ENCODE measurements at places on chromosomes 16 and 17.

DNA sequence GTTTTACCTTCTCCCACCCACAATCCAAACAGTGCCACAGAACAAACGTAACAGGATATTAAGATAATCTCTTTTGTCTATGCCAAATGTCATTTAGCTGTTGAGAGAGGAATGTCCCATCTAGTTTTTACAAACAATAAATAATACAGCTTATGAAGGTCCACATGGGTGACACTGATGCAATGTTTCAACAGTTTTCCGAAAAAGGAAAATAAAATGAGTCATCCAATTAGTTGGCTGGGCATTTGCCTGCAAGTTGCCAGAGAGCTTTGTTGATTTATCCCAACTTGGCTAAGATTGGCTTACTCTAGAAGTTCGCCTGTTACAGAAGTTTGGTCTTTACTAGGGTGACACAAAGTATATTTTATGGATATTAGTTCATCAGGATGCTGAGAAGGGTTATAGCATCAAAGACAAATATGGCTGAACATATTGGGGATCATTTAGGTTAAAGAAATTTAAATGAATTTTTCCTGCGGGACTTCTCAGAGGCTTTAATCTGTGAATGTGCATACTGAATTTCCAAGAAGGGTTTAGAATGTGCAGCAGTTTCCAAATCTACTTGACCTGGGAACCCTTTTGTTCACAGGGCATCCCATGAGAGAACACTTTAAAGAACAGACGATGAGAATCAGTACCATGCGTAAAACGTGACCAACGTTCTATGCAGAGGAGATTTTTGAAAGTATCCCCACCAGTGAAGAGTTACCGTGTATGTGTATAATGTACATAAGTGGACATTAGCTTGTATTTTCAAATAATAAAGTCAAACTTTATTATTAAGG is 73.1 kb downstream of the CDH13 start:
- no peak for DNase-seq

- DNase-seq, result no peak
Observed at GRCh38 chr16:35391328-35391727, 1931.9 kb downstream of the TP53TG3F start.

GRCh38 chr17:41773190-41773588 is 13.3 kb downstream of the JUP start:
- no peak for DNase-seq

- DNase-seq, result peak; percentile 9
Observed at GRCh38 chr16:29862383-29862883, 593 bp downstream of the CDIPT start.

GRCh38 chr16:27748868-27749546 is 199.1 kb downstream of the KATNIP start:
- no peak for DNase-seq

DNA sequence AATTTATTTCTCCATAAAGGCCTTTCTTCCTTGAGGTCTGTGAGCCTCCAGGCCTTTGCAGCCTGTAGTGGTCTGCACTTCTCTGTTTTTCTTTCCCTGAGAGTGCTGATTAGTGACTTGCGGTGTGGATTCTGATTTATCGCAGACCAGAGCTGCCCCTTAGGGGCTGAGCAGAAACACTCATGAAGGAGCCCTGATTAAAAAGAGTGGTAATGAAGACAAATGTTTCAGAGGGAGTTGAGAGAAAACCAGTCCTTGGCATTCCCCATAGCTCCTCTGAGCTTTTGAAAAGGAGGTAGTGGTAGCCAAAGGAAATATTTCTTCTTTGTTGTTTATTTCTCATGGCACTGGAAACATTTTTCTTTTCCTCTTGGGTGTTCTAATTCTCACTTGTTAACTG is 268.1 kb upstream of the TBX2 start:
- no peak for DNase-seq

GRCh38 chr16:80546249-80546648 is 5.5 kb downstream of the DYNLRB2 start:
- no peak for DNase-seq

GRCh38 chr16:84874004-84874435 is 54.2 kb downstream of the CRISPLD2 start:
- DNase-seq, result no peak

DNA sequence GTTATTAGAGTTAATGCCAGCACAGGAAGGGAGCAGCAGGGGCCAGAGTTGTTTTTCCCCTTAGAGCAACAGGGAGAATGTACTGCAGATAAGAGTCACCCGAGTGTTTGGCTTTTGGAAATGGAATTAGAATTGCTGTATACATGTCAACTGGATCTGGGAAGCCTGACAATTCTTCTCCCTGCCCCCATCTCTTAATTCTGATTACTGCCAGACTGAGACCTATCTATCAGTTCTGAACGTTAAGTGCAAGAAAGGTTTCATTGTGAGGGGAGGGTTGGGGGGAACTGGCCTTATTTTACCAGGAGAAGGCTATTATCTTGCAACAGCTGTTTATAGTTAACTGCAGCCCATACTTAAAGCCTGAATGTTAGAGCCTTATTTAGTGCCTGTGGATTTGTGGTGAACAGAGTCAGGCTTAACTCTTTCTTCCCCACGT is 424.5 kb upstream of the CDH11 start:
- no peak for DNase-seq

- DNase-seq, result no peak
Observed at GRCh38 chr16:17019366-17019765, 451.4 kb downstream of the XYLT1 start.

DNA sequence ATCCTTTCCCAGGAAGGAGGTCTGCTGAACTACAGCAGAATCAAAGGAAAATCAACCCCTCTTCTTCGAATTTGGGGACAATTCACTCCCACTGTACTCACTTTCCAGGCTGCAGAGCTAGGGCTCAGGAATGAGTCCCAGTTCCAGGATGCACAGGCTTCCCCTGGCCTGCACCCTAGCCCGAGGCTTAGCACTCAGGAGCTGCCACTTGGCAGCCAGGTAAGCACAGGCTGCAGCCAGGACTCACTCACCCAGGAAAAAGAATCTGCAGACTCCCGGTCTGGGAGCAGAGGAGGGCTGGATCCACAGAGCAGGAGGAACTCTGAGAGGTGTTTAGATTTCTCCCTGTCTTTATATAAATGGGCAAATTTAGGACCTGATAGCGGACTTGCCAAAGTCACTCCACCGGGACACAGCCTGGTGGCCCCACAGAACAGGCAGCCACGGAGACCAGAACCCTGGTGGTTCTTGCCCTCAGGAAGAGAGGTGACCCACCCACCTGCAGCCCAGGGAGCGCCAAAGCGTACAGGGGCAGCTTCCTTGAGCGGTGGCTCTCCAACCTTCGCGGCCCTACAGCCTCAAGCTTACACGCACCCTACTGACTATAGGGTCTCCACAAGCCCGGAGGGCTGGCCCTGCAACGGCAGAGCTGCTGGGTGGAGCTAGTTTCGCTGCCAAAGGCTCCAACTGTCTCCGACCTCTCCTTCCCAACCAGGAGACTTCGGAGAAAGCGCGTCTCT is 4.8 kb downstream of the CBLN1 start:
- peak; percentile 50 for DNase-seq

- no peak for DNase-seq
Observed at GRCh38 chr17:17765359-17766076, 71.3 kb downstream of the SREBF1 start.

DNA sequence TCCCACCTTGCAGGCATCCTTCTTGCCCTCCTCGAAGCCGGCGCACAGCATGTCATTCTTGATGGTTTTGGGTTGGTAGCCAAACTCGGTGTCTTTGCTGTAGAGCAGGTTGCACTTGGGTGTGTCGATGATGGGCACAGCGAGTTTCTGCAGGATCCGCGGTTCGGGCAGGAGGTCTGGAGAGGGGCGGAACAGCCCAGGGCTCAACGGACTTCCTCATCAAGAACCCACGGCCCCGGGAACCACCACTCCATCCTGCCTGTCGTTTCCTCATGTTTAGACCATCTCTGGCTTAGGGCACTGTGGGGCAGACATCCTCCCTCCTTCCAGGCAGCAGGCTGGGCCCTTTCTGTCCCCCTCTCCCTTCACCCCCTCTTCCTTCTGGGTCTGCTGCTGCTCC is 6.5 kb downstream of the PRSS27 start:
- DNase-seq, result no peak

GRCh38 chr16:77157346-77158058 is 33.5 kb upstream of the MON1B start:
- DNase-seq, result no peak

DNA sequence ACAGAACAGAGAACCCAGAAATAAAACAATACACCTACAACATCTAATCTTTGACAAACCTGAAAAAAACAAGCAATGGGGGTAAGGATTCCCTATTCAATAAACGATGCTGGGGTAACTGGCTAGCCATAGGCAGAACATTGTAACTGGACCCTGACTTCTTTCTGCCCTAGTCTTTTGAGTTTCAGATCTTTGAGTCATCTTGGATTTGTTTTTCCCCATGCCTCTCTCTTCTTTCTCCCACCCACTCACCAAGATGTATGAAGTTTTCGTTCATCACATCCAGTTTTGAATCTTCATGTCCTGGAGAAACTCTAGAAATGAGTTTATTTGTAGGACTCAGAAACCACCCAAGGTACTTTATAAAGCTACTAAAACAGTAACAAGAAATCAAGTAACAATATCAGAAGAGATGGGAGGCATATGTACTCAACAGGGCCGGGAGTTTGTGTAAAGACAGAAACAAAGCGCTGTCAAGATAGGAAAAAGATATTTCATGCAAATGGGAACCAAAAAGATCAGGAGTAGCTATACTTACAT is 39.0 kb downstream of the HSD17B2 start:
- DNase-seq, result no peak

DNA sequence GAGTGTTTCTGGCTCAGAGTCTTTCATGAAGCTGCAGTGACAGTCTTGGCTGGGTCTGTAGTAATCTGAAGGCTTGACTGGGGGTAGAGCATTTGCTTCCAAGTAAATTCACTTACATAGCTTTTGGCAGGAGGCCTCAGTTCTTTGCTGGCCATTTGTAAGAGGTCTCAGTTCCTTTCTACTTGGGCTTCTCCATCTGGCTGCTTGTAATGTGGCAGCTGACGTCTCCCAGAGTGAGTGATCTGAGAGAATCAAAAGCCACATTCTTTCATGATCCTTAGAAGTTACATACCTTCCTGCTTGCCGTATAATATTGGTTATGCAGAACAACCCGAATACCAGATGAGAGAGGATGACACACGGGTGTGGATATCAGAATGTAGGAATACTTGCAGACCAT is 39.8 kb downstream of the NF1 start:
- no peak for DNase-seq

DNA sequence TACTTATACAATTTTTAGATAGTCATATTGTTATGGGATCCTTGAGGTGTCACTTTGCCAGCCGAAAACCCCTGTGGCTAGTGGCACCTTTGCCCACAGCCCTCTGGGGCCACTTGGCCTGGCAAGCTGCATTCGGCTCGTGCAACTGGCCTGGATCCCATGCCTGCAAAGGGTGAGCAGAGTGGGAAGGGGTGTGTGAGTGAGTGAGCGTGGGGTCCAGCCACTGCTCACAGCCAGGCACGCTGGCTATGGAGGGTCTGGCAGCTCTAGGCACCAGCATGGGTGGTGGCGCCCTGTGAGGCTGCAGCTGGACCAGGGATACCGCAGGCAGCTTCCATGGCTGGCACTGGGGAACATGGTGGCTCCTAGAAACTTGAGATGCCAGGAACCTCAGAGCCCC is 49.0 kb downstream of the ESRP2 start:
- DNase-seq, result no peak

DNA sequence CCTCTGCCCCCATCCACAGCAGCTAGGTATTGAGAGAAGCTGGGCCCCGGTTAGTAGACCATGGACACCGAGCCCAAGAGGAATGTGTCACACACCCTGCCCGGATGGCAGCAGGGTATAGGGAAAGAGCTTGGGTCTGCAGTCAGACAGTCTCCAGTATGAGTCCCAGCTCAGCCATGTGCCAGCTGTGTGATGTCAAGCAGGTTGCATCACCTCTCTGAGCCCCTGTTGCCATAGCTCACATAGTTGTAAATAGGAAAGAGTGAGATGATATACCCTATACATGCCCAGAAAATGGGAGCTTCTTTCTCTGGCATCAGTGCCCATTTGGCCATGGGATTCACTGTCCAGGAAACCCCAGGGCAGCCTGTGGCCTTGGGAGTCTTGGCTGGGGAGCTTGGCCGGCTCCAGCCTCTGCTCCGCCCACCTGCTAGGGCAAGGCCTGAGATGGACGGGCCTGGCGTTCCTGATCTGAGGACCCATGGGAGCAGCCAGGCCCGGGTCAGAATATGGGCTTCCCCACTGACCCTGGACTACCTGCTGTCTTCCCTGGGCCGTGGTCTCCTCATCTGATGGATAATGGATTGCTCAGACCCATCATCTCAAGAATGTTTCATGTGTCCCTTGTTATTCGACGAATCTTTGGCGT is 13.2 kb downstream of the CD300LG start:
- no peak for DNase-seq

- no peak for DNase-seq
Observed at GRCh38 chr16:72760581-72760980, 287.3 kb downstream of the ZFHX3 start.

DNA sequence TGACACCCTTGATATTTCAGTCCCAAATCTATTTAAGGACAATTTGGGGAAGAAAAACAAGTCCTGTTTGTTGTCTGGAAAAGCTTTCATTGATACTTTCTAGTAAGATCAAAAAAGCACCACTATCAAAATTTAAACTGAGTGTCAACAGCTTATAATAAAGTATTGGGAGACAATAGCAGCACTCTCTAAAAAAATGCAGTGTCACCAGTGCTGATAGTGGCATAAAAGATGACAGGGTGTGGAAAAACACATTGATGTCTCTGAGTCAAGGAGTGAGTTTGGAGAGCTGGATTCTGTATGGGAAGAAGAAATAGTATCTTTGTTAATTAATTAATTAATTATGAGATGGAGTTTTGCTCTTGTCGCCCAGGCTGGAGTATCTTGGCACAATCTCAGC is 8.3 kb upstream of the TOM1L1 start:
- no peak for DNase-seq

DNA sequence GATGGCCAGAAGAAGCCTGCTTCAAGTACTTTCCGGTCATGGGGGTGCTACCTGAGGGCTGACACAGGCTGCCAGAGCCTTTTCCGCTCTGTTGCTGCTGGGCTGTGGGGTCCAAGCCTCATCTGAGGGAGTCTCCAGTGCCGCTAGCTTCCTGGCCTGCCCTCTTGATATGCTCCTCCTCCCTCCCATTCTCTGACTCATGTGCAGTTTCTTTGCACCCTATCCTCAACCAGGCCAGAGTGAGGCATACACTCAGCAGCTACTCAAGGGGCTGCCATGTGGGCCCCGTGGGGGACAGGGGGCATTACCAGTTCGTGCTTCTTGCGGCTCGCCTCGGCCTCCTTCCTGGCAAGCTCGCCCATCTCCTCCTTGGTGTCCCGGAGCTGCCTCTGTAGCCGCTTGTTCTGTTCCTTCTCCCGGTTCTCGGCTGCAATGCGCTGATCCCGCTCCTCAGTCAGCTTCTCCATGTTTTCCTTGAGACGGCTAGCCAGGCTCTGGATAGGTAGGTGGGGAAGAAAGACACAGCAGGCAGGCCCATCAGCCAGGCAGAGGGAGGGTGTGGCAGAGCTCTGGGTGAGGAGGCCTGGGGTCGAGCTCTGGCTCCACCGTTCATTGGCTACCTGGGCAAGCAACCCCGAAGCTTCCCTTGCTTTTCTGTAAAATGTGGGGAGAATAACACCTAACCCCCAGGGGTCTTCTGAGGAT is 43.8 kb downstream of the PIPOX start:
- no peak for DNase-seq
